ENCODE measurements at places on chromosomes 7 and 10.

GRCh38 chr10:48572414-48572813, 32.5 kb downstream of the ARHGAP22 start:
- no peak for ATAC-seq

GRCh38 chr7:20786049-20786412, 655 bp downstream of the SP8 start:
- no peak for ATAC-seq

- ATAC-seq, result no peak
Observed at GRCh38 chr10:26911811-26912461, 51.2 kb upstream of the ABI1 start.

DNA sequence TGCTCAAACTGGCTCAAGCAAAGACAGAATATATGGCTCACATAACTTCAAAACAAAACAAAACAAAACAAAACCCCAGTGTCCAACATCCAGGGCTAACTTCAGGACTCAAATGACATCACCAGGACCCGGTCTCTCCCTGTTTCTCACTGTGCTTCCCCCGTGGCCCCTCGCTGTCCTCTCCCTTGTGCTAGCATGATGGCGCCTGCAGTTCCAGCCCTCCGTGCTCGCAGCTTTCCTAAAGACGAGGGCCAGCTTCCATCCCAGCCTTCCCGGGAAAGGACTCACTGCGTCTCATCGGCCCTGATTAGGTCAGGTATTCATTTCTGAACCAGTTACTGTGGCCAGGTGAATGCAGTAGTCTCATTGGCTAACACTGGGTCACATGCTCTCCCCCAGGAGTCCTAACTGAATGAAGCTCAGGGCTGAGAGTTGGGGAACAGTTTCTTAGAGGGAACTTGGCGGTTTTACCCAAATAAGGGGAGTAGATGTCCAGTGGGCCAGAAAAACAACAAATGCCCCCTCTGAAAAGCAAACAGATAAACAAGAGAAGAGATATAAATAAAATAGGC, 33.0 kb upstream of the CTBP2 start:
- no peak for ATAC-seq

DNA sequence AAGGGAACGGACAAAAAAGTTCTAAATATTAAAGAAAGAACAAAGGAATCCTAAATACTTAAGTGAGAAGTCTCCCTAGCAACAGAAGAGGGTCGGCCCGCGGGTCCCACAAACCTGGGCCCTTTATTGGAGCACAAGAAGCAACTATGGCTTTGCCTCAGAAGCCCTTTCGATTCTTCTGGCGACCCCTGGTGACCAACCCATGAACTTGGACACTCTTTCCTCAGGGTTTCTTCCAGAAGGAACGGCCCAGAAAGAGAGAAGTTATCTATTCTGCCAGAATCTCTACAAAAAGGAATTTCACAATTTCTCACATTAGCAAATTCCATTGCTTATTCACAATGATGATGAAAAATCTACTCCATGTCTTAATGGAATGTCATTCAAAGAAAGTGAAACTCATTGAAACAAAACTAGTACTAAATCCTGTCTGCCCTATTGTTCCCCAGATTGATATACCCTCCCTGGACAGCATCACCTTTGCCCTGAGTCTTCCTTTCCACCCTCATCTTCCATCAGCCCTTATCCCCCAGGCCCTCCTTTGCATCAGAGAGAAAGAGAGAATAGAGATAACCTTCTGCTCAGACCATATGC, 43.7 kb downstream of the CPVL start:
- peak; percentile 81 for ATAC-seq

GRCh38 chr10:68684413-68684812, 36.6 kb upstream of the CCAR1 start:
- no peak for ATAC-seq

DNA sequence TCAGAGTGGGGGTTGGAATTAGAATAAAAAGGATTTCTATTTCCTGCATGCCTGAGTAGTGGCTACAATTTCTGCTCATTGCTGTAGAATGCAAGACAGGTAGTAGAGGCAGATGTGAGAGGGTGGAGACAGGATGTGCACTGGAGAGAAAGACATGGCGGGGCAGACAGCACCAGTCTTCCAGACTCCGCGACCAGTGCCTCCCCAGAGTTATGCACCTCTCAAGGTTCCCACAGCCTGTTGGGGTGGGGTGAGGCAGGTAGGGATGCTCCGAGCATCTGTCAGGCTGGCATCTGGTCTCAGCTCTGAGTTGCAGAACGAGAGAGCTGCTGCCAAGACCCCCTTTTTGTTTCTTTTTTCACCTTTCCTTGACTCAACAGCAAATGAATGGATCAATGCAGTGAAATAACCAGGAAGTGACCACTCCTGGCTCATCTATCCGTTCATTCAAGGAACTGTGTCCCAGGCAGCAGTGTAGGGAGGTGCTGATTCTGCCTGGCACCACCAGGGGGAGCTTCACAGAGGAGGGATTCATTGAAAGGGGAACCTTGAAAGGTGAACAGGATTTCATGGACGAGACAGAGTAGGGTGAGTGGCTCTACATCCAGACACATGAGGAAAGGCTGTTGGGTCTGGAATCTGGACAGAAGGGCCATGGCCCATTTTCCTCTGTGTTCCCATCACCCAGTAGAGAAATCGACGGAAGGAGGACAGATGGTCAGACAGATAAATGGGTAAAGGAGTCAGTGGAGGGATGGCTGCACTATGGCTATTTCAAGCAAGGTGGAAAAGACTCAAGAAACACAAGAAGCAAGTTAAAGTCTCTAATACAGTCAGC, 17.2 kb upstream of the SLC18A3 start:
- ATAC-seq, result peak; percentile 86

DNA sequence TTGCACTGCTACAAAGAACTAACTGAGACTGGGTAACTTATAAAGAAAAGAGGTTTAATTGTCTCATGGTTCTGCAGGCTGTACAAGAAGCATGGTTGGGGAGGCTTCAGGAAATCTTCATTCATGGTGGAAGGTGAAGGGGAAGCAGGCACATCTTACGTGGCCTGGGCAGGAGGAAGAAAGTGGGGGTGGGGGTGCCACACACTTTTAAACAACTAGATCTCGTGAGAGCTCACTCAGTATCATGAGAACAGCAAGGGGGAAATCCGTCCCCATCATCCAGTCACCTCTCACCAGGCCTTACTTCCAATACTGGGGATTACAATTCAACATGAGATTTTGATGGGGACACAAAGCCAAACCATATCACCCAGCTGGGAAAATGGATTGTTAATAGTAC, 281.7 kb downstream of the AUTS2 start:
- no peak for ATAC-seq

DNA sequence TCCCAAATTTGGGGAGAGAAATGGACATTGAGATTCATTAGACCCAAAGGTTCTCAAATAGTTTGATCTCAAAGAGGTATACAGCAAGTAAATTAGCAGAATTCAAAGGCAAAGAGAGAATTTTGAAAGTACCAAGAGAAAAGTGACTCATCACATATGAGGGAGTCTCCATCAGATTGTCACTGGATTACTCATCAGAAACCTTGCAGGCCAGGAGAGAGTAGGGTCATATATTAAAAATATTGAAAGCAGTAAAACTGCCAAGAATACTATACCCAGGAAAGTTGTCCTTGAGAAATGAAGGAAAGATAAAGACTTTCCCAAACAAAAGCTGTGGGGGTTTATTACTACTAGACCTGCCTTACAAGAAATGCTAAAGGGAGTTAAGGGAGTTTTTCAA, 140.6 kb downstream of the TMEM168 start:
- no peak for ATAC-seq

GRCh38 chr7:4302203-4302905, 379.7 kb upstream of the FOXK1 start:
- ATAC-seq, result no peak

DNA sequence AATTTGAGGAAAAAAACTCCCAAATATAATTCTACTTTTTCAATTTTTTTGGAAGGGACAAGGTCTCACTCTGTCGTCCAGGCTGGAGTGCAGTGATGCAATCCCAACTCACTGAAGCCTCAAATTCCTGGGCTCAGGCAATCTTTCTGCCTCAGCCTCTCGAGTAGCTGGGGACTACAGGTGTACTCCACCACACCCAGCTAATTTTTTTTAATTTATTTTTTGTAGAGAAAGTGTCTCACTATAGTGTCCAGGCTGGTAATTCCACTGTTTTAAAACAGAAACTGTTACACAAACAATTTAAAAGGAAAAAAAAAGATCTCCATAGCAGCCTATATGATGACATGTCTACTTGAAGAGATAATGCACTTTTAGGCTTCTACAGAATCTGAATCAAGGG, 25.6 kb downstream of the EZH2 start:
- ATAC-seq, result no peak

DNA sequence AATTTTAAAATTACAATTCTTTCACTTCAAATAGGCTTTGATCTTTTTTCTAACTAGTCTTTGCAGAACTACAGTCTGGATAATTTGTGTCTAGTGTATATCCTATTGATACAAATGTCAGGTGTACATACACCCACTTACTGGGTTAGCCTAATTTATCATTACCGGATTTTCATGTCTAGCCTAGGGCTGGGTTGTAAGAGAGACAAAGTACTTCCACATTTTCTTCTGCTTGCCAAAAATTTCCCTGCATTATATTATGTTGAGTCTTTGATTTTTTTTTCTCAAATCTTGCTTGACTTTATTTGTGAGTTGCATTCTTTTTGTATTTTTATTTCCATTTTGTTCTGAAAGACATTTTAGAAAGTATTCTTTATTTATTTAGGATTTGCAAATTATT, 284.8 kb upstream of the FZD8 start:
- ATAC-seq, result no peak

GRCh38 chr7:93897680-93898079, 7.1 kb upstream of the TFPI2 start:
- ATAC-seq, result no peak

DNA sequence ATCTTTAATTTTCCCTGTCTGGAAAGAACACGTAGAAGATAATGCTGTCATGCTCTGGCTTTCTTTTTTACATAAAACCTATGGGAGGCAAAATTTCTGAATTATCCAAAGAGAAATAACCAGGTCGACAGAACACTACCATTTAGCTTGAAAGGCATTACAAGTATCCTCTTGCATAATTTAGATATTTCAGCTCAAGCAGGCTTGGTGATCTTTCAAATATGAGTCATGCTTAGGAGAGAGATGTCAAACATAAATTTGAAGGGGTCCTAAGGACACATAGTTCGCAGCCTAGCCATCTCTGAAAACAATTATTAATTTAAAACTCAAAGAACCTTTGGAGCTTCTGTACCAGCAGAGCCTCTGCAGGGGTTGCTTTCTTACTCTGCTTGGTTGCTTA, 100.9 kb downstream of the FAS start:
- no peak for ATAC-seq

GRCh38 chr10:34918776-34919315, 103.8 kb upstream of the PARD3 start:
- no peak for ATAC-seq

- ATAC-seq, result no peak
Observed at GRCh38 chr7:127957886-127958285, 73.4 kb downstream of the LRRC4 start.

GRCh38 chr10:7410301-7410861, 453 bp downstream of the SFMBT2 start:
- peak; percentile 49 for ATAC-seq

GRCh38 chr10:1022413-1022812, 3.2 kb downstream of the IDI2 start:
- no peak for ATAC-seq

DNA sequence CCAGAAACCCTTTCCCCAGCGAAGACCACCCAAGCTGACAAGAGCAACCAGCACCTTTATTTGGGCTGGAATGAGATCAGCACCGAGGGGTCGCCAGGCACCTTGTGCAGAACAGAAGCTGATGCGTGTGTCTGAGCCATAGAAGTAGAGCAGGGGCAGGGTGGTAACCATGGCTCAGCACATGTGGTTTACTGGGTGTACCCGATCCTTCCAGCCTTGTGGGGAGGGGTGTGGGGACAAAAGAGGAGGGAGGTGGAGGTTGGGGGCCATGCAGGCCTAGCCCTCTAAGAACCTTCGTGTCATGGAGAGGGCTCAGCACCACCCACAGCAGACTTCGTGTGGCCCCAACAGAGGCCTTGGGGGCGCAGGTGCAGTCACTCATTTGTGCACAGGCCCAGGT, 84.0 kb upstream of the GTF2I start:
- no peak for ATAC-seq

DNA sequence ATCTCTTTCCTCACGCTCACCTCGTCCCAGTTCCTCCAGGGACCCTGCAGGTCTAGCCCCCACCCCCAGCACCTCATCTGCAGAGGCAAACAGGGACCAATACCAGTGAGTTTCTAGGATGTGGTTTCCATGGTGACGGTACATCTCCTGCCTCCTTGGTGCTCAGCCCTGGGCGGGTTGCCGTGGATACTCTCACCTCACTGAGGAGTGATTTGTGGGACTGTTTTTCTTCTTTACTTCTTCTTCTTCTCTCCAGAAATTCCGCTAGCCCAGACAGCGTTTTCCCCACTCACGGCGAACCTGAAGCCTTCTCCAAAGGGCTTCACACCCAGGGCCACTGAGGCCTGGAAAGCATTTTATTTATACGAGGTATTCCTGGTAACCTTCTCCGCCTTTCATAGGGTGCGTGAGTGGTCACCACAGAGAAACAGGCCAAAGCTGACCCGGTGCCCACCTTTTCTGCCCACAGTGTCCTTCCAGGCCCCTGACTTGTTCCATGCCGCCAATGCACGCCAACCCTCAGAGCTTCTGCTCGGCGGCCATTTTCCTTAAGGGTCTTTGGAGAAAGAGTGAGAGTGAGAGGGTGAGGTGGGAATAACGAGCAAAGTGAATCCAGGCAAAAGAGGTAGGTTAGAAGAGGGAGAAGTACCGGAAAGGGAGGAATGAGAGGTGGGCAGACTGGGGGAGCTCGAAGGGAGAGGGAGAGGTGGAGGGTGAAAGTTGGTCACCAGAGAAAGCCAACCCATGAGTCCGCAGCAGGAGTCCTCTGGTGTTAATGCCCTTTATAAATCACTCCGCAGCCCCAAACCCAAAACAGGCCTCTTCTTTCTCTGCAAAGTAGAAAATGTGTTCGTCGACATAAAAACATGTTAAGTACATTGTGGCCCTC, 15.5 kb downstream of the FAM241B start:
- no peak for ATAC-seq

GRCh38 chr10:100485801-100486495, 23.1 kb downstream of the WNT8B start:
- ATAC-seq, result no peak

GRCh38 chr7:3710122-3710521, 409.1 kb downstream of the SDK1 start:
- ATAC-seq, result no peak

DNA sequence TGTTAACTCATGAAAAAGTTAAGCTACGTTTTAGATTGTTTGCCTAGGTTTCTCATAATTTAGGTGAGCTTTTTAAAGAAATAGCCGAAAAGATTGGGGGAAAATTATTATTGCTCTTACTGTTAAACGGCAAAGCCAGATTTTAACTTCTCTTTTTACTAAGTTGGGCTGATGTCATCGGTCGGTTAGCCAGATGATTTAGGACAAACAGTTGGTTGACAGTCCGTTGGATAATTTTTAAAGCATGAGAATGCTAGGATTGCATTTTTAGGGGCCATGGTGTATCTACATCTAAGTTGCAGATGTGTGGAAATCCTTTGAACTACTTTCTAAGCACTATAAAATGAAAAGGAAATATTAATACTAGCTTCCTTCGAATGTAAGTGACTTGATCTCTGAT, 280.9 kb upstream of the AKR1E2 start:
- no peak for ATAC-seq

Data from SK-N-SH treated with all-trans-retinoic acid at 6 μM for 48 hours (cell line).